CD4-positive, alpha-beta T cell treated with Interleukin-17A for 4 hours (primary cell): ENCODE measurements at places on chromosomes 6 and 20.

DNA sequence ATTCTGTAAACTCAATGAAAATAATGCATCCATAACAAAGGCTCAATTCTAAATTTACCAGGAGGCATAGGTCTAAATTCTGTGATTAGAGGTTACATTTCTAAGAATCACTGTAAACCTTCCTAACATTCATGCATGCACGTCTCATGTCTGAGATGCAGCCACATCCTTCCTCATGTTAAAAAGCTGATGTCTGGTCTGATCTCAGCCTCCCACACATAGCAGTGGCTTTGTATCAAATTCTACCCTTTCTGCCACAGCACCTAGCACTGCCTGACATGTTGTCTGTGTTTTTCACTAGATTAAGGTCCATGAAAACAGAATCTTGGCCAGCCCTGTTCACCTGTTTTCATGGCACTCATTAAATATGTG lies 171.1 kb downstream of the WDR27 start:
- no peak for DNase-seq

DNA sequence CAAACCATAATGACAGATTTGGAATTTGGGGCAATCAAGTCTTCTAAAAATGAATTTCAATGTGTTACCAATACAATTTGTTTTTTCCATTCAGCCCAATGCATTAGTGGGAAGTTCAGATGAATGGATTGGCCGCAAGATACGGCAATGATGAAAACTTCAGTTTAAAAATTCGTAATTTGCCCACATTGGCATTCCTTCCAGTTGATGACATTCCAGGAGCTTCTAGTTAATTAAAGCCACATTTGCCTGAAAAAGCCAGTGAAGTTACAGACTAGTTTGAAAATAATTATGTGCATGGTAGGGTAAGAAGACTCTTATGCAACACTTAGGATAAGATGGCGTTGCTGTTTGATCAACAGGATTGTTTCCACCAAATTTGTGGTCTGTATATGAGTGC lies 46.2 kb downstream of the NHLRC1 start:
- no peak for DNase-seq

DNA sequence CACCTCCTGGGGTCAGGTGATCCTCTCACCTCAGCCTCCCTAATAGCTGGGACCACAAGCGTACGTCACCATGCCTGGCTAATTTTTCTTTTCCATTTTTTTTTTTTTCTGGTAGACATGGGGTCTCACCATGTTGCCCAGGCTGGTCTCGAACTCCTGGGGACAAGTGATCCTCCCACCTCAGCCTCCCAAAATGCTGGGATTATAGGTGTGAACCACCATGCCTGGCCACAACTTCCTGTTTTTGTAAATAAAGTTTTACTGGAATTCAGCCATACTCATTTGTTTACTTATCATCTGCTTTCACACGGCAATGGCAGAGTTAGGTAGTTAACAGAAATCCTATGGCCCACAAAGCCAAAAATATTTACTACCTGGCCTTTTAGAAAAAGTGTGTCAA lies 7.8 kb upstream of the RUNX2 start:
- no peak for DNase-seq

GRCh38 chr6:134956676-134957075 lies 6.8 kb upstream of the ALDH8A1 start:
- DNase-seq, result no peak

GRCh38 chr20:22403022-22403631 lies 181.2 kb downstream of the FOXA2 start:
- no peak for DNase-seq

- no peak for DNase-seq
Measured at GRCh38 chr20:2476742-2477615, 6.4 kb upstream of the SNRPB start.

- DNase-seq, result no peak
Measured at GRCh38 chr6:63795006-63795405, 159.4 kb downstream of the PHF3 start.

DNA sequence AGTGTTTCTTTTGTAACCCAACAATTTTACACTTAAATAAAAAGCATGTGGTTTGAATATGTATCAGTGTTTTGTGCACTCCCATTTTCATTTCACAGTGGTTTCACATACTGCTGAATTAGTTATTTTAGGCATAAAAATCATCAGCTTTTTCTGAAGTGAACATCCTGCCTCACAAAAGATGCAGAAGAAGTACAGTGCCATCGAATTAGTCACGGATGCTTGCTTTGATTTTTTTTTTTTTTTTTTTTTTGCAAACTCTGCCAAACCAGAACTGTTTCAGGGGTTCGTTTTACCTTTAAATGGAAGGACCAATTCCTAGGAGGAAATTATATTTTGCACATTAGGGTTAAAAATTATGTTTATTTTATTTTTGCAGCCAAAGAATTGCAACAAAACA lies 158.6 kb downstream of the RPS12 start:
- DNase-seq, result no peak

- DNase-seq, result no peak
Measured at GRCh38 chr6:143125864-143126573, 65.3 kb downstream of the AIG1 start.

GRCh38 chr6:77172578-77172977 lies 290.7 kb downstream of the HTR1B start:
- no peak for DNase-seq

- no peak for DNase-seq
Measured at GRCh38 chr6:36263390-36264000, 6.4 kb upstream of the PNPLA1 start.

- no peak for DNase-seq
Measured at GRCh38 chr20:54231036-54231435, 23.1 kb downstream of the PFDN4 start.

DNA sequence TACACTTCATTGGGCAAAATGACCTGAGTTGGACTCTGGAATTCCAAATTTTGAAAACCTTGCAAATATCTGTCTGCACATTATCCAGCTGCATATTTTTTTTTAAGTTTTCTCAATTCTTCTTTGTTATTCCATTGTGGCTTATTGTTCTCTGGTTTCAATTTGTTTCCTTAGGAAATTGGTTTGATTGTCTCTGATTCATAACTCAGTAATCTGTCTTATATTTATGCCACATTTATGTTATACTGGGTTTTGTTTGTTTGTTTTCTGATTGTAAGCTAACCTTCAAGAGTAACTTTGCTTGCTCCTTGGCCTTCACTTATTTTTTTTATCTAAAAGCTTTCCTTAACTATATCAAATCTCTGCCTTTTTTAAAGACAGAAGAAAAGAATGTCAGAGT lies 193.3 kb upstream of the PLCB4 start:
- no peak for DNase-seq

DNA sequence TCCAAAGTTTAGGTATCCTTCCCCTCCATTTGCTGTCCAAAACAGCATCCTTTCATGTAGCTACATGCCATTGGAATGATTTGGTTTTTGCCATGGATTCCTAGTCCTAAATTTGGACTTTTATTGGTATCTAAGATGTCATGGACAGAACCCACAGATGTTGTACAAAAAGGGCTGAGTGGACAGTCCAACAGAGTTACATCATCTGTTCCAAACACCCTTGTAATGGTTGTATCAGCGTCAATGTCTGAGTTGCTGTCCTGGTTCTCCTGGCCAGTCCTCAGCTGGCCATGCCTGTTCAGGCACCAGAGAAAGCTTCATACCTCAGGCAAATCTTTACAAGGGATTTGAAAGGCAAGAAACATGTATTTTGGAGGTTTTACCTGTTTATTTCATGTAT lies 191.3 kb downstream of the ESR1 start:
- no peak for DNase-seq

DNA sequence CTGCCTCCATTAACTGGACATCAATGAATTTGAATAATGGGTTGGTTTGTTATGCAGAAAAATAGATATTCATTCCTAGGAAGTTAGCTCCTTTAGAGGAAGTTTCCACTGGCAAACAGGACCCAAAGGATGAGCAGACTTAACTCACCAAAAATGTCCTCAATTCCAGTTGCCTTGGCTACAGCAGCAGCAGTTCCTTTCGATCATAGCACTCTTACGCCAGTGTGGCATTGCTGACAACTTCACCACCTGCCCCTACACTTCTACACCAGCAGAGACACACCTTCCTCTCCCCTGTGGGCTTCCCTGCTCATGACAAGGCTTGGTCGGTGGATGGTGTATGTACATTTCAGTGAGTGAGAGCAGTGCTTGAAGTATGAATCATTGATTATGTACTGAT lies 532.8 kb downstream of the QKI start:
- DNase-seq, result no peak

DNA sequence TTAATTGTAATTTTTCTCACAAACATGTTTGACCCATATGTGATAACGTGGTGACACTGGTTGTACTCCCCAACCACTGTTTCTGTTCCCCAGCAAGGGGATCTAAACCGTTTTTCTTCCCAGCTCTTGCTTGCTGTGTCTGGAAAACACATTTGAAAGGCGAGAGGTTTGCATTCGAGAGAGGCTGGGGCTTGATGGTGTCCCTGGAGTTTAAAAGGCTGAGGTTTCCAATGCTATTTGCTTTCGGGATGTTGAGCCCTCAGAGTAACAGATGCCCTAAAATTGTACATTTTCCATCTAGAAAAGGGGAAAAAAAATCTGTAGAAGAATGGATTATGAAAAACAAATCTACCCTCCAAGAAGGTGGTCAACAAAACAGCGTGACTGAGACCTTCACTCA lies 35.4 kb downstream of the AKAP12 start:
- DNase-seq, result no peak
